ENCODE measurements at places on chromosomes 1 and 21. TPM values are rescaled to one million over a fixed set of nuclear protein-coding genes. Genes with fewer than 3 reads are reported as not detected.

- H3K4me1 ChIP-seq = peaks cover 12% of the 10 kb centered on the region
- H3K36me3 ChIP-seq = no peaks in the 10 kb centered on the region
- H3K27me3 ChIP-seq = peaks cover 3% of the 10 kb centered on the region
- H3K4me3 ChIP-seq = no peak overlapping the region
- no peak for DNase-seq
- no peak overlapping the region for H3K27ac ChIP-seq
Observed at GRCh38 chr1:154934358-154934948, 2.1 kb downstream of the PMVK start.

GRCh38 chr1:27388337-27389005 is 4.0 kb upstream of the GPR3 start:
- peaks cover 13% of the 10 kb centered on the region for H3K27me3 ChIP-seq
- H3K36me3 ChIP-seq = no peaks in the 10 kb centered on the region
- H3K4me3 ChIP-seq = no peak overlapping the region
- peaks cover 18% of the 10 kb centered on the region for H3K4me1 ChIP-seq

GRCh38 chr1:184941735-184942134 is 32.6 kb downstream of the NIBAN1 start:
- no peaks in the 10 kb centered on the region for H3K27me3 ChIP-seq
- no peaks in the 10 kb centered on the region for H3K36me3 ChIP-seq
- H3K27ac ChIP-seq = no peak overlapping the region
- peaks cover 29% of the 10 kb centered on the region for H3K4me1 ChIP-seq
- H3K4me3 ChIP-seq = no peak overlapping the region

GRCh38 chr1:234169161-234169849 is 204.0 kb upstream of the COA6 start:
- H3K27me3 ChIP-seq = no peaks in the 10 kb centered on the region
- no peak overlapping the region for H3K4me3 ChIP-seq
- H3K36me3 ChIP-seq = no peaks in the 10 kb centered on the region
- H3K27ac ChIP-seq = no peak overlapping the region
- peaks cover 8% of the 10 kb centered on the region for H3K4me1 ChIP-seq
- no peak for DNase-seq

GRCh38 chr1:30695439-30695841 is 27.9 kb downstream of the MATN1 start:
- H3K27me3 ChIP-seq = no peaks in the 10 kb centered on the region
- no peak overlapping the region for H3K27ac ChIP-seq
- no peak overlapping the region for H3K4me3 ChIP-seq
- H3K4me1 ChIP-seq = peaks cover 25% of the 10 kb centered on the region
- no peak for DNase-seq

- no peak overlapping the region for H3K27ac ChIP-seq
- H3K4me1 ChIP-seq = peaks cover 28% of the 10 kb centered on the region
- DNase-seq = no peak
- peaks cover 16% of the 10 kb centered on the region for H3K36me3 ChIP-seq
Observed at GRCh38 chr1:46394872-46395465, 852 bp downstream of the FAAH start.

DNA sequence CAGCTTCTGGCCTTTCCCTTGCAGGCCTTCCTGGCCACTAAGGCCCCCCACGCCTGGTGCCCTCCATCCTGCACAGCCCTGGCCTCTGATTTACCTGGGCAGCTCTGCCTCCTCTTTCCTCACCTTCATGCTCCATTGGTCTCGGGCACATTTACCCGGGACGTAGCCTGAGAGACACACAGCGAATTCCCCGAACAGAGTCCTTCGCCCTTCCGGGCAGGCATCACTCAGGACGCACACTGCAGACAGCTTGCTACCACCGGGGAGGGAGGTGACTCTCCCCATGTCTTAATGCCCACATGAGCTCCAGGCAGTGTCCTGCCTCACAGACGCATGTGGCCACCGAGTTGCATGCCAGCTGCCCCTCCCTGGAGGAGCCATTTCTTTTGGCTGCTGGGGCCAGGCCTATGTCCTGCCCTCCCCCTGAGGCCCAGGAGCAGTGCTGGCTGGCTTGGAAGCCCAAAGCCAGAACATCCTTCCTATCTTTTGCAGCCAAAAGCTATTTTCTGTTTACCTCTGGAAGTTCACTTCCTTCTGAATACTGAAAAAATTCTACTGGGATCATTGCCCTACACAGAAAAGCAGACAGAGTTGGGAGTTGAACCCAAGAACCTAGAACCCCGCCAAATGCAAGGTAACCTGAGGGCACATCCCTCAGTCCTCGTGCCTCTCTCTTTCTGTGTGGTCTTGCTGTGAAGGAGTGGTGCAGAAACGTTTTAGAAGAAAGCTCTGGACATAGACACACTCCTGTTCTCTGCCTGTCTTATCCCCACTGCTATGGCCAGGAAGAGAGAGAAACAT is 209.5 kb downstream of the TOMM20 start:
- DNase-seq = no peak
- H3K4me1 ChIP-seq = peaks cover 39% of the 10 kb centered on the region
- H3K27ac ChIP-seq = peak overlapping the region; percentile 15
- H3K4me3 ChIP-seq = no peak overlapping the region
- H3K36me3 ChIP-seq = peaks cover 4% of the 10 kb centered on the region
- H3K27me3 ChIP-seq = peaks cover 15% of the 10 kb centered on the region

- peaks cover 6% of the 10 kb centered on the region for H3K36me3 ChIP-seq
- H3K4me1 ChIP-seq = no peaks in the 10 kb centered on the region
- H3K27me3 ChIP-seq = no peaks in the 10 kb centered on the region
- no peak for DNase-seq
- H3K4me3 ChIP-seq = no peak overlapping the region
- H3K27ac ChIP-seq = no peak overlapping the region
Observed at GRCh38 chr21:44052071-44052829, 40.1 kb downstream of the TRAPPC10 start.

DNA sequence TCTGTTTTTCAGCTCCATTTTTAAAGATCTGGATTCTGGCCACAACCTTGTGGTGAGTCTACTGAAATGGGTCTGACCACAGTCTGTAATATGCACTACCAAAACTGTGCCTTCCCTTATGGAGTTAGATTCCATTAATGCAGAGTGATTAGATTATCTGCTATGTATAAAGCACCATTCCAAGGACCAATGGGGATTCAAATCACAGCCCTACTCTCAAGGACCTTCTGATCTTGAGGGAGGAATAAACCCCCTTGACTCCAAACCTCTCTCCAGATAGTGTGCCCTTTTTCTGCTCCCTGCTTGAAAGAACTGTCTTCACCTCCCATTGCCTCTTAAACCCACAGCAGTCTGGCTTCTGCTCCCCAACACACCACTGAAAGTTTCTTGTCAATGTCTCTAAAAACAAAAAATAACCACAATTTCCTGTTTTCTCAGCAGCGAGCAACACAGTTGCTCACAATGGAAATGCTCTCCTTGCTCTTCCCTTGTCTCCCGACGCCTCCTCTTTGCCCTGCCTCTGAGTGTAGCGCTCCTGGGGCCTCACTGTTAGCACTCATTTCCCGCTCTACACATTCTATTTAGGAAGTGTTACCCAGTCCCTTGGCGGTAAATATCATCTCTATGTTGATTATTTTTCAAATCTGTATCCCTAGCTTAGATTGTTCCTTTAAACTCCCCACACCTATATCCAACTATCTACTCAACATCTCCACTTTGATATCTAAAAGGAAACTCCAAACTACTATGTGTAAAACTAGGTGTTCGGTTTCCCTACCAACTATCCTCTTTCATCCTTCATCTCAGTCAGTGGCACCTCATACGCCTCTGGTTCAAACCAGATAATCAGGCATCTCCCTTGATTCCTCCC is 13.6 kb downstream of the PCNX2 start:
- peaks cover 22% of the 10 kb centered on the region for H3K36me3 ChIP-seq
- H3K4me3 ChIP-seq = no peak overlapping the region
- no peaks in the 10 kb centered on the region for H3K27me3 ChIP-seq

DNA sequence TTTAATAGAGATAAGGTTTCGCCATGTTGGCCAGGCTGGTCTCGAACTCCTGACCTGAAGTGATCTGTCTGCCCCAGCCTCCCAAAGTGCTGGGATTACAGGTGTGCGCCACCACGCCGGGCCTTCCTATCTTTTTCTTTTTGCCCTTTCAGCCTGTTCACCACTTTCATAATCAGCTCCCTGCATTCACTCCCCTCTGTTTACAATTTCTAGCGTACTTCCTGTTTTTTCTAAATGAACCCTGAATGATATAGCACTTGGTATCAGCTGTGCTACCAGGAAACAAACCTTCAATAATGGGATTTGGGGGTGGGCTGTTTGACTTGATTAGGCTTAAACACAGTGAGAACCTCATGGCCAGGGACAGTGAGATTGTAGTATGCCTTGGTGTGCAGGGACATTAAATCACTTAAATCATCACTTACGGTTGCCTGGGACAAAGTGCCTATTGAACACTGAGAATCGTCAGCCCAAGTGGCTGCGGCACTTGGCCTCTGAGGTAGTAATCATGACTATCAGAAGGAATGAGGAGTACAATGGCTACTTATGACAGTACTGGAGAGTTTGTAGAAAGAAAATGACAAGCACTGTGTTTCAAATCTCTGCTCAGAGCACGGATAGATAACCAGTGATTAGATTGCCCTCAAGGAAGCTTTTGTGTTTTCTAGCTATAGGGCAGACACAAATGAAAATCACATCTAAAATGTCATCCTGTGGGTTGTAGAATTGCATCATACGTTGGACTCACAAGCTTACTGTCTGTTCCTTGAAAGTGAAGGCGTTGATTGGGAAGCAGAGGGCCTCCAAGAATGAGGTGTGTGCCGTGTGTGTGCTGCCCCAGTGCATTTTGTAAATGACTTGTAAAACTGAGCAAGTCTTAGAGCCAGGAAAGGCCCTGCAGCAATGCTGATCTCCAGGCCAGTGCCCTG is 661.8 kb downstream of the MATN1 start:
- no peak overlapping the region for H3K27ac ChIP-seq
- DNase-seq = no peak
- peaks cover 15% of the 10 kb centered on the region for H3K4me1 ChIP-seq
- no peak overlapping the region for H3K4me3 ChIP-seq

DNA sequence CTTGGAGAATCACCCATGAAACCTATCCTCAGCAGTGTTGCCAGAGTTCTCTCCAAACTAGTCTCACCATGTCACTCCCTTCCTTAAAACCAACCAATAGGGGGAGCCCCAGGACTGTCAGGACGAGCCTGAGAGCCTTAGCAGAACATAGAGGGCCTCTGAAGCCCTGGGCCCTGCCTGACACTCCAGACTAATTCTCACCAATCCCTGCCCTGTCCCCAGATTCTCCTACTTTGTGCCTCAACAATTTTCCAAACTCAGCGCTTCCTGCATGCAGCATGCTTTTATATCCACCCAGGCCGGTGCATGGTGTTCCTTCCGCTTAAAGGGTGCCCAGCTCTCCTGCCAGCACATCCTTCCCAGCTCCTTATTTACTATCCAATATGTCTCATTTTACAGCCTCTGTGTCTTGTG is 42.7 kb downstream of the HSD3B1 start:
- no peak overlapping the region for H3K27ac ChIP-seq
- H3K27me3 ChIP-seq = peaks cover 4% of the 10 kb centered on the region
- no peaks in the 10 kb centered on the region for H3K36me3 ChIP-seq
- H3K4me3 ChIP-seq = no peak overlapping the region

FCGR2B gene
- 0.11 TPM for total RNA-seq

GOLPH3L gene
- 39.5 TPM for total RNA-seq

OR2M2 gene
- total RNA-seq = not detected

TRAF3IP3 gene
- total RNA-seq = 0.71 TPM

TNNI3K gene
- total RNA-seq = 0.07 TPM

YIPF1 gene
- total RNA-seq = 21.9 TPM
